ENCODE measurements at places on chromosomes 2 and 18.

DNA sequence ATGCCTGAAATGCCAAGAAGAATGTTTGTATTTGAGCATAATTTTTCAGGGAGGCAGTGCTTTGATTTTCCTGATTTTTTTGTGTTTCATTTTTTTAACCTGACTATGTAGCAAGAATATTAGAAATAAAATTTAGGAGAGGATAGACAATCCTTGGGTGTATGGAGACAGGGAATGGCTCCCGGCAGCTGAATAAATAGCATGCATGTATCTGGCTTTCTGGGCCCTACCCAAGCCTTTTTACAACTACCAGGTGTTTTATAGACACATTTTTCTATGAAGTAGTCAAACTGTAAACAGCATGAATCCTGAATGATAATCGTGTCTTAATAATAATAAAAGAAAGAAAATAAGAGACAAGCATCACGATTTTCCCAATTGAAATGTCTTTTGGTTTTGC is 52.4 kb downstream of the WIPF1 start:
- DNase-seq = no peak

DNA sequence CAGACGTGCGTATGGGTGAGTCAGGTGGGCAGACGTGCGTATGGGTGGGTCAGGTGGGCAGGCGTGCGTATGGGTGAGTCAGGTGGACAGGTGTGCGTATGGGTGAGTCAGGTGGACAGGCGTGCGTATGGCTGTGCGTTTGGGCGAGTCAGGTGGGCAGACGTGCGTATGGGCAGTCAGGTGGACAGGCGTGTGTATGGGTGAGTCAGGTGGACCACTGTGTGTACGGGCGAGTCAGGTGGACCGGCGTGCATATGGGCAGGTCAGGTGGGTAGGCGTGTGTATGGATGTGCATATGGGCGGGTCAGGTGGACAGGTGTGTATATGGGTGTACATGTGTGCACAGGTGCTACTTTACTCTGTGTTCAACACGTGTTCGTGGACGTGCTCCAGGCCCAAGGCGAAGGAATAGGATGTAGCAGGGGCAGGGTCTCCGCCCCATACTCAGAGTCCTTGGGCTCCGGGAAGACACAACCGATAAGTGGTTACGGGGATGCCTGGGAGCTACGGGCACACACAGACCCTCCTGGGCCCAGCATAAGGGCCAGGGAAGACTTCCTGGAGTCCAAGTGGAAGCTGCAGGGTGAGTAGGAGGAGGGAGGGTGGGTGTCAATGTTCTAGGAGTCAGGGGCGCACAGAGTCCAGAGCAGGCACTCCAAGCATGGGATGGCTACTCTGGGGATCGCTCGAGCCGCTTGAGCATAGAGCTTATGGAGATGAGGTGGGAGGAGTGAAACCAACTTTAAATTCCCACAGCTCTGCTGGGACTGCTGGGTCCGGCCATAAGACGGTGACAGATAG is 27.1 kb upstream of the KLF11 start:
- no peak for DNase-seq

GRCh38 chr2:1744446-1745170 is at the start of gene PXDN:
Gene PXDN, minus strand, starts transcription at chr2:1744515. Its CDS starts 60 bp downstream, at chr2:1744455.
- DNase-seq = no peak

DNA sequence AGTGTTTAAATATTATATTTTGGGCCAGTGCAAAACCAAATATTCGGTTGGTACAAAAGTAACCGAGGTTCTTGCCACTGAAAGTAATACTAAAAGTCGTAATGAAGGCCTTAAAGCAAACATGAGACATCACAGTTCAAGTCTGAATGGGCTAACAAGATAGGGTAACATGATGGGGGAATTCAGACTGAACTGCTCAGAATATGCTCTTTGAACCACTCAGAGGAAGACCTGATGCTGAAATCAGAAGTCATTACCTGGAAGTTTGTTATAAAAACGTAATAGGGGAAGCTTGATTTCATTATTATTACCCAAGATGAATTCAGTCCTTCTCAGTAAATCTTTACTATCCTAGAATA is 26.6 kb downstream of the CDKL4 start:
- DNase-seq = no peak

- no peak for DNase-seq
These were observed 161.0 kb downstream of the IRS1 start for GRCh38 chr2:226638576-226638975.

DNA sequence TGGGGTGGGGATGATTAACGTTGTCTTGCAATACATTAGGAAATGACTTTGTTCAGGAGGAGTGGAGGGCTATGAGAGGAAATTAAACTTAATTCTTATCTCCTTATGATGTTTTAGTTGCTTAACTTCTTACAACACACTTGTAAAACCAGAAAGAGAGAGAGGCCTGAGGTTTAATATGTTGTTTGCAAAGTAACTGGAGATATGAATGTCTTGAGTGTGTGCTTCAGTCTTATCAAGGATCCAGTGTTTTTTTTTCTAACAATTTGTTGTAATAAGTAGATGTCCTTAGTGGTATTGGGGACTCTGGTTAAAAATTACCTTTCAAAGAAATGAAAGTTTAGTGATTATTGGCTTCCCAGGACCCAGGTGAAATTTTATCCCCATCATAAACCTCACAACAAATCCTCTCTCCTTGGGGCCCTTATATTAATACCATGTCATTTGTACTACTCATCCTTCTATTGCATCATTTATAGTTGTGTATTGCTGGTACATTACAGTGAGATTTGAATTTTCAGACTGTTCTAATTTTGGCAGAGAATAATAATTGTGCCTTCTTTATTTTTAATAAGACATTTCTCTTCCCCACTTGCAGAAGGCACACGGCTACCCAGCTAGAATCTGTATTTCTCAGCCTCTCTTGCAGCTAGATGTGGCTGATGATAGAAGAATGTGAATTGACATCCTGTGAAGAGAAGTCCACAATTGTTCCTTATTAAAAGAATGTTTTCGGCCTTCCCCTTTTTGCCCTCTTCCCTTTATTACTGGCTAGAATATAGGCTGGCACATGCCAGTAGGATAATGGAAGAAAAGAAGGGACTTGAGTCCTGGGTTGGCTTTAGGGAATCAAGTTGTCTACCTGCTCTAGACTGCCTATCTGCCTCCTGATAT is 91.9 kb upstream of the CXCR4 start:
- DNase-seq = no peak

DNA sequence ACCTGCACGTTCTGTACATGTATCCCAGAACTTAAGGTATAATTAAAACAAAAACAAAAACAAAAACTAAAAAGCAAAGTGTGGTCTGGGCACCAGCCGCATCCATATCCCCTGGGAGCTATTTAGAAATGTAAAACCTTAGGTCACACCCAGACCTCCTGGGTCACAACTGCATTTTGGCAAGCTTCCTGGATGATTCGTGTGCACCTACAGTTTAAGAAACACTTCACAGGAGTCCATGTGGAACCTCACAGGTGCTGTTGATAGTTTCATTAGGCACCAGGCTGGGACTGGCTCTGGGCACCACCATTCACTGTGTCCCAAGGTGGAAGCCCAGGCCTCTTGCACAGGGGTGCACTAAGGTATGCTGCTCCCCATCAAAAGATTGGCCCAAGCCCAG is 103.6 kb upstream of the BOD1L2 start:
- DNase-seq = no peak

DNA sequence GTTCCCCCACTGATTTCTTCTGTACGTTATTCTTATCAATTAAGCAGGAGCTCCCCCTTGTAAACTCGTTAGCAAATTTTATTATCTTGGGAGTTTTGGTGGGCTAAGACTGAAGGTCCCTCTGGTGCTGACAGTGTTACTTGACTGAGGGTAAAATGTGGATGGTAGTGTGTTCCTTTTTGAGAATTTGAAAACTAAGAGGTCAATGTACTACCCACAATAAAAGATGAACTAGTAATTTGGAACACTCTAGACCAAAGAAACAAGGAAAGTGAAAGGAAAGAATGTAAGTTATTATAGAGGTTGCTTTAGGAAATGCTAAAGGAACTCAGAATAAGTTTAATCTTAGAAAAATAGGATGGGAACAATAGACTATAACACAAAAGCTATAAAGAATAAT is 35.1 kb downstream of the YWHAQ start:
- no peak for DNase-seq

- DNase-seq = no peak
These were observed 29.9 kb upstream of the SELENOI start for GRCh38 chr2:26316041-26316440.

All from suppressor macrophage treated with lipopolysaccharide for 4 hours (primary cell).